ENCODE measurements at places on chromosomes 5 and 9. TPM values are rescaled to one million over a fixed set of nuclear protein-coding genes. Genes with fewer than 3 reads are reported as not detected.

- DNase-seq, result no peak
Measured at GRCh38 chr5:35987776-35988175, 3.4 kb downstream of the UGT3A1 start.

DNA sequence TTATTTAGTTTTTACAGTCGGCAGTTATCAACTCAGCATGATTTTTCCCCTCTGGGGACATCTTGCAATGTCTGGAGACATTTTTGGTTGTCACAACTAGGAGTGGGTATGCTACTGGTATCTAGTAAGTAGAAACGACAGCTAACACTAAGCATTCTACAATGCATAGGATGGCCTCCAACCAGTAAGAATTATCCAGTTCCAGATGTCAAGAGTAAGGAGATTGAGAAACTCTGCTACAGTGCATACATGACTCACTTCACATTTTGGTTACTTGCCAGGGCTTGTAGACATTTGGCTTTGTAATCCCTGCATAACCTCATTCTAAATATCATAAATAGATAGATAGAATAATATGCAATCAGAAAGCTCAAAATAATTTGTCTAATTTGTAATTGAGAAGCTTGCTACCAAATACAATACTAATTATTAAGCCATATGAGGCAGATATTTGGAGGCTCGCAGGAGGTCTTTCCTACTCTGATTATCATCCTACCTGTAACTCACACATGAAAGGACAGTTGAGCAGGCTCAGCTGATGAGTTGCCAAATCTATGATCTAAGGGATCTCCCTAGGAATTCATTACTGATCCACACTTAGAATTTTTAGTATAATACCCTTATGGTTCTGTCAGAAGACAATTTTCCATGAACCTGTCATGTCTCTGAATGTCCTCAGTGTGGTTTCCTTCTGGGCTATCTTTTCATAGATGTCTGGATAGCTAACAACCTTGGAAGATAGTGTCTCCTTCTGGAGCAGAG, 346.9 kb upstream of the TLE4 start:
- DNase-seq, result no peak

DNA sequence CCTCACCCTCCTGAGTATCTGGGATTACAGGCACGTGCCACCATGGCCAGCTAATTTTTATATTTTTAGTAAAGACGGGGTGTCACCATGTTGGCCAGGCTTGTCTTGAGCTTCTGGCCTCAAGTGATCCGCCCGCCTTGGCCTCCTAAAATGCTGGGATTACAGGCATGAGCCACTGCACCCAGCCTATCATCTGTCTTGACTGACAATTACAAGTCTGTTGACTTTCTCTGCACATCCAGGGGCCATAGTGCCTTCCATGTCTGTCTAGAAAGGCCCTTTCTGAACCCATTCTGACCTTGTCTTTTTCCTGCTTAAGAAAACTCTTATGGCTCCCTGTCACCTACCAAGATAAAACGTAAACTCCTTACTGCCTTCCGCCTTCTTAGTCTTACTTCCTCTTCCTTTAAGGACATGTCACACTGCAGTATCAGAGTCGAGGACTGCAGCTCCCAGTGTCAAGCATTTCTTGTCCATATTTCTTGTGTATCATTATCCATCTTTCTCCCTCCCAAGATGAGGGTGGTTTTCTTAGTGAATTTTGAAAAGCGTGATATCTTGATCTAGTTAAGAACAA, 49.9 kb upstream of the SHB start:
- DNase-seq, result no peak

DNA sequence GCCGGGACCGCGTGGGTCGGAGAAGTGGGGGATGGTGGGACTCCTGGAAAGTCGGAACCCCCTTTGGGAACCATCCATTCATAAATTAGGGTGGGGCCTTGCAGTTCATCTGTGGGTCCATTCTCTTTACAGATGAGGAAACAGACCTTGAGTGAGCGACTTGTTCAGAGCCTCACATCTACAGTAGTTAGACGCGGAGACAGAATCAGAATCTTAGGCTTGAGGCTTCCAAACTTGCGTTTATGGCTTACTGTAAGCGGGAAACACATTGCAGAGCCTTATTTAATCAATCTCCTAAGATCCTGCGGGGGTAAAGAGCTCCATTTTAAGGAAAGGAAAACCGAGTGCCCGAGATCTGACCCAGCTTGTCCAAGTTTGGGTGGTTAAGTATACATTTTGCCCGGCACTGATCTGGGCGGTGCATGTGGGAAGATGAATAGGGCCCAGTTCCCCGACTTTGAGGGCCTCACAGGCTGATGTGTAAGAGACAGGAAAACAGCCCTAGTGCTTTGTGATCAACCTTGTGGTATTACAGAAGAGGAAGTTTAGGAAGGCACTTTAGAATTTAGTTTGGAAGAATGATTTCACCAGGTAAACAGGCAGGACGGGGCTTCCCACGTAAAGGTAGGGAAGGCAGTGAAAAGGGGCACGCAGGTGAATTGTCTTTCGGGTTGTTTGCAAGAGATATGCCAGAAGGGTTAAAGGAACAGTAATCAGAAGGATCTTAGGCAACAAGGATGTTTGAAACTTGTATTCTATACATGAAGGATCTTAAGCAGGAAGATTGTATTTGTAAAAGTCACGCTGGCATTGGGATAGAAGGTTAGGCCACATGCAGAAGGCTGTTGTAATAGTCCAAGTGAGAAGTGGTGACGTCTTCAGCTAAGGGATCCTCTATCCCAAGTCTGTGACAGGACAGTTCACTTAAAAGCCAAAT, 744 bp downstream of the TARS1 start:
- DNase-seq, result no peak

GRCh38 chr5:55316289-55316688, 8.5 kb downstream of the MTREX start:
- DNase-seq, result no peak

- no peak for DNase-seq
Measured at GRCh38 chr9:93025736-93026135, 32.8 kb upstream of the SUSD3 start.

DNA sequence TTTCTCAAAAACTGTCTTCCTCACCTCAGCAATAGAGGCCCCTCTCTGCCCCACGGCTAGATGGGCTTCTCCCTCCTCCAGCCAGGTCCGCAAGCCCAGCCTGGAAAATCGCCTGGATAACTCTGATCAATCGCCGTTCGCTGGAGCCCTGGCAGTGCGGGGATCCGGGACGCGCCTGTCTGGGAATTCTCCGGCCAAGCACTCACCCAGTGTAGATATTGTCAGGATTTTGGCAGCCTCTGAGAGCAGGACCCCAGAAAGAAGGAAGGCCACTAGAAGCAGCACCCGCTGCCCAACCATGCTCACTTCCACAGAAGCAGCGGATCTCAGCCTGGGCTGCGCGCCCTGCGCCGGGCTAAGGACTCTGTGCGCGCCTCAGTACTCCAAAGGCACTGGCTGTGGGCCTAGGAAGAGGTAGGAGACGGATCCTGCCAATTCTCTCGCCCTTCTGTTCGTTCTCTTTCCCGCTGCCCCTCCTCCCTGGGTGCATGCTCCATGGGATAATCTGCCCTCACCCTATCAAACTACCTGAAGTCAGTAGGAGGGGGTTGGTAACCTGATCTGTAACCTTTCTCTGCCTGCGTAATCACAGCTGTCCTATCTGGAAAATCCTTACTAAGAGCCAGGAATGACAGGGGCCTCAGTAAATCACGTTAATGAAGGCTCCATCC, at the start of gene UGT3A1:
UGT3A1 (minus strand) TSS at position 450 of the 671 bp plus-strand sequence; CDS start at position 300, 150 bp downstream.
- no peak for DNase-seq

Gene TMEM215
- polyA plus RNA-seq, result 0.35 TPM

Gene REEP2
- polyA plus RNA-seq, result 8.0 TPM

Gene FOXD4L6
- not detected for polyA plus RNA-seq

Gene HNRNPH1
- polyA plus RNA-seq, result 243 TPM
